Dermis blood vessel endothelial cell (primary cell): ENCODE measurements at places on chromosomes 7 and 10.

- DNase-seq: peak; percentile 60
These were observed 247.3 kb downstream of the DOCK4 start for GRCh38 chr7:111958896-111959295.

DNA sequence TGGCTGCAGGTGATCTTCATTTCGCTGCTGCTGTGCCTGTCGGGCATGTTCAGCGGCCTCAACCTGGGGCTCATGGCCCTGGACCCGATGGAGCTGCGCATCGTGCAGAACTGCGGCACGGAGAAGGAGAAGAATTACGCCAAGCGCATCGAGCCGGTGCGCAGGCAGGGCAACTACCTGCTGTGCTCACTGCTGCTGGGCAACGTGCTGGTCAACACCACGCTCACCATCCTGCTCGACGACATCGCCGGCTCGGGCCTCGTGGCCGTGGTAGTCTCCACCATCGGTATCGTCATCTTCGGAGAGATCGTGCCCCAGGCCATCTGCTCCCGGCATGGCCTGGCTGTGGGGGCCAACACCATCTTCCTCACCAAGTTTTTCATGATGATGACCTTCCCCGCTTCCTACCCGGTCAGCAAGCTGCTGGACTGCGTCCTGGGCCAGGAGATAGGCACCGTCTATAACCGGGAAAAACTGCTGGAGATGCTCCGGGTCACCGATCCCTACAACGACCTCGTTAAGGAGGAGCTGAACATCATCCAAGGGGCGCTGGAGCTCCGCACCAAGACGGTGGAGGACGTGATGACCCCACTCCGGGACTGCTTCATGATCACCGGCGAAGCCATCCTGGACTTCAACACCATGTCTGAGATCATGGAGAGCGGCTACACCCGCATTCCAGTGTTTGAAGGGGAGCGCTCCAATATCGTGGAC, 1.3 kb downstream of the CNNM2 start:
- peak; percentile 20 for DNase-seq

GRCh38 chr7:19215412-19215811, 70.2 kb upstream of the FERD3L start:
- DNase-seq: no peak

GRCh38 chr7:135512135-135512887, 2.4 kb upstream of the CNOT4 start:
- DNase-seq: peak; percentile 82

- DNase-seq: no peak
These were observed 18.9 kb downstream of the HYCC1 start for GRCh38 chr7:22995011-22995410.

- peak; percentile 73 for DNase-seq
These were observed 125.8 kb downstream of the MAD1L1 start for GRCh38 chr7:2106924-2107323.

DNA sequence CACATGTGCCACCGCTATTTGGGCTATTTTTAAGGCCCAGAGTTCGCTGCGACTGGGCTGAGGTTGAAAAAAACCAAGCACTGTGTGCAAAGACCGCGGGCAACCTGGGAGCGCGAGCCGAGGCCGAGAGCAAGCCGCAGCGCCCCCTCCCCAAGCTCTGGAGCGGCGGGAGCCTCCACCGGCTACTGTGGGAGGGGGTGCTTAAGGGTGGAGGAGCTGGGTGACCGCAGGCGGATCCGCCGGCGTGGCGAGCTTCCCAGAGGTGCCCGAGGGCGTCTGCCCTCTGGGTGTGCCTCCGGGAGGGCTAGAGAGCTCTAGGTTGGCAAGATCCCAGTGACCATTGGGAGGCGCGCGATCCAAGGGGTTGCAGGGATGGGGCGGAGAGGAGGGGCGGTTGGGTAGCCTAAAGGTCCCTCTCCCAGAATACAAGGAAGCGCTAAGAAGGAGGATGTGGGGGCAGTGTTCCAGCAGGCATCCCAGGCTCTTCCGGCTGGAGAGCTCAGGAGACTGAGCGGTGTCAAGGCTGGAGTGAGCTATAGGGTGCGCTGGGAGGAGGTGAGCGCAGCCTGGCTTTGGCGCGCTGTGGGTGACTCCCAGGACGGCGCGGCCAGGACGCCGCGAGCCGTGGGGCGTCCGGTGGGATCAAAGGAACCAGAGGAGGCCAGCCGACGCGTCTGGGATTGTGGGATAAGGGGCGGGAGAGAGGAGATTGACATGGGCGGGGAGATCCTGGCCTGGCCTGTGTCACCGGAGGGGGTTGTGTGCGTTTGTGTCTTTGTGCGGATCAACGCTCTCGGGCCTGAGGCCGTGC, 8.0 kb downstream of the DLX5 start:
- no peak for DNase-seq

DNA sequence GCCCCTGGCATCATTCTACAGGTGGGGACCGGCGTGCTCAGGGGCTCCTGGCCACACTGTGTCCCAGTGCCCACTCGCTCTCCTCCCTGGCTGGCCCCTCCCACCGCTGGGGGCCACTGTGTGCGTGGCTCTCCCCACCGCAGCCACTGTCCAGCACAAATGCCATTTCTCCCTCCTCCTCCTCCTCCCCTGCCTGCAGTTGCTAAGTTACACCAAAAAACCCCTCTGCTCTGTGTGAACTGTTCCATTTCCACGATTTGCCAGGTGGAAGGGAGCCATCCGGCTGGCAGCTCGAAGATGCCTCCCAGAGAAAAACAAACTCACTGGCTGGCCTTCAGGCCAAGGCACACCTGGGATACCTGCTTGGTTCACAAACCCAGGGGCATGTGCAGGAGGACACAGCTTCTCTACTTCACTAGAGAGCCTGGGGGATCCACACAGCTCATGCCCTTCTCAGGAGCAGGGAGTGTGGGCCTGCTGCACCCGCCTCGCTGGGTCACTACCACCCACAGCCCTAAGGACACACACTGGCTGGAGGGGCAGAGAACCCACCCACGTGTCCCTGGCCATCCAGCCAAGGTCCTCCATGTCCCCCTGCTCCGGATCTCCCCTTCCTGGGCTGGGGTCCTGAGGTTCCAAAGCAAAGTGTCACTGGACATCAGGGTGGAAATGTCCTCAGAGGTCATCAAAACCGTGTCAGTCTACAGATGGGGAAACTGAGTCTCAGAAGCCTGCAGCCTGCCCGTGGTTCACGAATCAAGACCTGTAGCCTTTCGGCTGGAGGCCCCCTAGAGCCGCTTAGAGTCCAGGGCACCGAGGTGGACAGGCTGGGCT, 1.7 kb downstream of the RASGEF1A start:
- DNase-seq: no peak

DNA sequence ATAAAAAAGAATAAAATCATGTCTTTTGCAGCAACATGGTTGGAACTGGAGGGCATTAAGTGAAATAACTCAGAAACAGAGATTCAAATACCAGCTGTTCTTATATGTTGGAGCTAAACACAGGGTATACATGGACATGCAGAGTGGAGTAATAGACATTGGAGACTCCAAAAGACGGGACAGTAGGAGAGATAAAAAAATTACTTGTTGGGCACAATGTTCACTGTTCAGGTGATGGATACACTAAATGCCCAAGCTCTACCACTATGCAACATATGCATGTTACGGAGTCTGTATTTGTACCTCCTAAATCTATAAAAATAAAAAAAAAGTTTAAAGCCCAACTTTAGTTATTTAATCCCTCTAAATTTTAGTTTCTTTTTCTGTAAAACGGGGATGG, 184.6 kb upstream of the TPK1 start:
- no peak for DNase-seq

DNA sequence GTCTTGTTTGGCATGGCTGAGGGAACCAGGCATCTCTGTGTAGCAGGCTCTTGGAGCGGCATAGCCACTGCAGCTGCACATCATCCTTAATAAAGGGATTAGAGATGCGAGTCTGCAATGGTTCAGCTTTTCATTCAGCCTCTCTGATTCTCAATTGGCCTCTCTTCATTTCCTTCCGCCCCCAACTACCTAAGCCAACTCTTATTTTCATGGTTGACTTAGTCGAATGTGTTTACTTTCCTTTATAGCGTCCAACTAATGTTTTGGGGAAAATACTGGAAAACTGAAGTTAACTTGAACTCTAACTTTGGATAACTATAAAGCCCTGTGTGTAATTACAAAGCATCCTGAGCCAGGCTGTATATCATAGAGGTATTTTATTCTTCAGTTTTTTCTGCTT, 202.2 kb upstream of the KIAA1217 start:
- DNase-seq: no peak

DNA sequence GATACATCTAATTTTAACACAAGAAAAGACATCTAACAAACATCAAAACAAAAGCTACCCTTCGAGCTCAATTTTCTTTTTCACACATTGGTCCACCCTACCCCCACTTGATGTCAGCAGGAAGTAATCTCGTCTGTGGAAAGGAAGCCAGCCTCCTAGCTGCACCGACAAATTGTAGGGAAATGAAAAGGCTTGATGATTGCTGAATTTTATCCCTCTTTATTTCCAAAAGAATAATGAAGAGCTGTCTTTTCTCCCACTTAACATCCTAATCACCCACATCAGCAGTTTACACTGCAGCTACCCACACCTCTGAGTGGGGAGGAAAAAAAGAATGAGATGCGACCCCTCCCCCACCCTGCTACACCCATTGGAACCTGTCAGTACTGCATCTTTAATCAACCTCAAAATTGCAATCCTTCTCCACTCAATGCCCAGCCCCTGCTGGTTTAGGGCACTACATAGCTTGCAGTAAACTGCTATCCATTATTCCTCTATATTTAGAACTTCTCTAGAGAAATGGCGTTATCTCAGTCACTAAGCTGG, 10.6 kb upstream of the CPVL start:
- no peak for DNase-seq

- DNase-seq: no peak
These were observed 528.6 kb downstream of the GATA3 start for GRCh38 chr10:8583096-8583495.

DNA sequence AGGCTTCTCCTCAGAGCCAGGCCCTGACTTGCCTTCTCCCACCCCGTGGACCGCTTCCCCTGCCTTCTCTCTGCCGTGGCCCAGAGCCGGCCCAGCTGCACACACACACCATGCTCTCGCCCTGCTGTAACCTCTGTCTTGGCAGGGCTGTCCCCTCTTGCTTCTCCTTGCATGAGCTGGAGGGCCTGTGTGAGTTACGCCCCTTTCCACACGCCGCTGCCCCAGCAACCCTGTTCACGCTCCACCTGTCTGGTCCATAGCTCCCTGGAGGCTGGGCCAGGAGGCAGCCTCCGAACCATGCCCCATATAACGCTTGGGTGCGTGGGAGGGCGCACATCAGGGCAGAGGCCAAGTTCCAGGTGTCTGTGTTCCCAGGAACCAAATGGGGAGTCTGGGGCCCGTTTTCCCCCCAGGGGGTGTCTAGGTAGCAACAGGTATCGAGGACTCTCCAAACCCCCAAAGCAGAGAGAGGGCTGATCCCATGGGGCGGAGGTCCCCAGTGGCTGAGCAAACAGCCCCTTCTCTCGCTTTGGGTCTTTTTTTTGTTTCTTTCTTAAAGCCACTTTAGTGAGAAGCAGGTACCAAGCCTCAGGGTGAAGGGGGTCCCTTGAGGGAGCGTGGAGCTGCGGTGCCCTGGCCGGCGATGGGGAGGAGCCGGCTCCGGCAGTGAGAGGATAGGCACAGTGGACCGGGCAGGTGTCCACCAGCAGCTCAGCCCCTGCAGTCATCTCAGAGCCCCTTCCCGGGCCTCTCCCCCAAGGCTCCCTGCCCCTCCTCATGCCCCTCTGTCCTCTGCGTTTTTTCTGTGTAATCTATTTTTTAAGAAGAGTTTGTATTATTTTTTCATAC, 38.0 kb downstream of the LIMK1 start:
- no peak for DNase-seq

- no peak for DNase-seq
These were observed 277.9 kb upstream of the YAE1 start for GRCh38 chr7:39288303-39288702.

GRCh38 chr10:109698882-109699664, 224.2 kb downstream of the XPNPEP1 start:
- no peak for DNase-seq

DNA sequence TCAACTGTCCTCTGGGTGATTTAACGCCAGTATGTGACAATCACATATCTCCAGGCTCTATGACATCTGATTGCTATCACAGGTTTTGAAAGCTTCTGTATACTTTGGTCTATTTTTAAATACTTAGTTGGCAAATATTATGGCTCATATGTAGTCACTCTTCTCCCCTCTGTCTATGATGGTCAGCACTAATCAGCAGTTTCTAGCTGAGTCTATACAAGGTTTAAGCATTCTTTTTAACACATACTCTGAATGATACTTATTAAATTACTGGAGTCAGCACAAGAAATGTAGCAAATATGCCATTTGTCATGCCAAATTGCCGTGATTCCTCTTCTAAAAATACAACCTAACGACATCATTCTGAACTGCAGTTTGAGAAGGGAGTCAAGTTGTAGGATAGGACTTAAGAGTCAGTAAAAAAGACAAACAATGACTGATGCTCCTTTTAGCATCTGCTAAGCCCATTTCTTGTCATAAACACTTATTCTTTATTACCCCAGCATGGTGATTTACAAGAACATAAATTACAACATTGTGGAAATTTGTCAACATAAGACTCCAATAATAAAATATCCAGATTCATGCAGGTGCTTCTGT, 947.8 kb downstream of the XPNPEP1 start:
- no peak for DNase-seq

- no peak for DNase-seq
These were observed 1014.5 kb upstream of the LRRTM3 start for GRCh38 chr10:65911151-65911835.

DNA sequence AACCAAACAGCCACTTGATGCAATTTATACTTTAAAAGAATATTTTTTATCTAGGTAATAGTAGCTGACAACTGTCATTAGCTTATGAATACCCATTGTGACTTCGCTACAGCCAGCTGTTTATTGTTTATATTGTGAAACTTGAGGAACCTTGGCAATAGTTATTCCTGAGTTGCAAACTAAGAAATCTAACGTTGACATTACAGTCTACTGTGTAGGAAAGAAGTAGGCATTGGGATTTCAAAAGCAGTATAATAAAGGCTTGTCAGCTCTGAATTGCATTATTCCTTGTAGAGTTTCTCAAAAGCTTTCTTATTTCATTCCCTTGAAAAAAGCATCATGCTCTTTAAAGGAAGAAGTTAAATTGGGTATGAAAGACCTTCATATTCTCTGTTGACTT, 42.7 kb upstream of the OIT3 start:
- DNase-seq: no peak

- peak; percentile 63 for DNase-seq
These were observed 246.1 kb downstream of the REEP3 start for GRCh38 chr10:63767138-63767801.
